ENCODE measurements at places on chromosomes 6 and 20.

DNA sequence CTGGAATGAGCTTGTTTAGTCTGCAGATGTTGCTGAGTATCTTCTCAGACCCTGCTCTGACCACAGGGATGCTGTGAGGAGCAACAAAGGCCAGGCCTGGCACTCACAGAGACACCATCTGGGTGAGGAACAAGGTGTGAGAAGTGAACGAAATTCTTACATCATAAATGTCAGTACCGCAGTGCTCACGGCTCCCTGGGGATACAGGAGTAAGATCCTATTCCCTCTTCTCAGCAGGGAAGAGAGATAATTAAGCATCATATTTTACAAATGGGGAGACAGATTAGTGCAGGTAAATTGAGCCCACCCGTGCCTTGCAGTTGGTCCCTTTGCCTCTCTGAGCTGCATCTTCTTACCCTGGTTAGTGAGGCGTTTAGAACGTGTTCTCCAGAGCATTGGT lies 106.2 kb downstream of the DTD1 start:
- DNase-seq: no peak

DNA sequence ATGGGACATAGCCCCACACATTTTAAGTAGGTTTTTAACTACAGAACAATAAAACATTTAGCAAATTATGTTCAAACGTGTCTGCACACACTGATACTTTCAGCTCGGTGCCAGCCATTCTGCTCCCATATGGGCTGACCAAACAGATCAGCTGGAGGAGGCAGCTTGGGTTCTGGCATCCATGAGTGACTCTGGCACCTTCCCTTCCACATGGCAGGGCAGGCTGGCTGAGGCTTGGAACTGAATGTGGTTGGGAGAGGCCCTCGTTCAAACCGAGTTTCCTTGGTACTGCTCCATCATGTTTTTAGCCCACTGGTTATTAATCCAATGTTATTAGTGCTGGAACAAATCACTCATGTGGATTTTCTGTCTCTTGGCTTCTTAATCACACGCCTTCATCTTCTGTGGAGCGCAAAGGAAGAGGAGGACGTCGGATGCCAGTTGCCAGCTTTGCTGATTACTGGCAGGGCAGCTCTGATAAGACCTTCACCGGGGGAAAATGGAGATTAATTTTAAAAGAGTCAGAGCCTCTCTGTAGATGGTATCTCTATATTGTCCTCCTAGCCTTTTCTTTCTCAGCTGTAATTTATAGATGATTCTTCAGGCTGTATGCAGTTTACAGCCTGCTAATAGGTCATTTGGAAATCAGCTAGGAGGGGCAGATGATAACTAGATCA lies 93.1 kb upstream of the TIAM2 start:
- no peak for DNase-seq

GRCh38 chr6:499617-500016 lies 108.1 kb downstream of the IRF4 start:
- no peak for DNase-seq

DNA sequence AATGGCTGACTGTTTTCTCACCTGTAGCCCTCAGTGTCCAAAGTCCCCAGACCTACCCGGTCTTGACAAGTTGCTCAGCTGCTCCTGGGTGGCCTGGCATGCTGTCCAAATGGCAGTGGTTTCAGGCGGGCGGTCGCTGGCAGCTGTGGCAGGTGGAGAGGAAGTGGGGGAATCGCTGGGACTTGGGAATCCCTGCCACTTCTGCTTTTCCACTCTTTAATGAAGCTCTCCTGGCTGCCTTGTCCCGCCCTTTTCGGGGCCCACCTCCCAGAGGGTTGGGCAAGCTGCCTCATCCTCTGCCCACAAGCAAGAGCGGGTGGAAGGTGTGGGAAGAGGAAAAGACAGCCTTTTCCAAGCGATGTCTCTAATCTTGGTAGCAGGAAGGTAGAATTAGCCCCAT lies at the start of gene OCSTAMP:
Gene OCSTAMP, minus strand, starts transcription at position 194 of the 400 bp plus-strand sequence. Its CDS starts 94 bp downstream, at position 100.
- no peak for DNase-seq

GRCh38 chr20:46523696-46524328 lies 10.5 kb upstream of the ZNF334 start:
- DNase-seq: peak; percentile 15

DNA sequence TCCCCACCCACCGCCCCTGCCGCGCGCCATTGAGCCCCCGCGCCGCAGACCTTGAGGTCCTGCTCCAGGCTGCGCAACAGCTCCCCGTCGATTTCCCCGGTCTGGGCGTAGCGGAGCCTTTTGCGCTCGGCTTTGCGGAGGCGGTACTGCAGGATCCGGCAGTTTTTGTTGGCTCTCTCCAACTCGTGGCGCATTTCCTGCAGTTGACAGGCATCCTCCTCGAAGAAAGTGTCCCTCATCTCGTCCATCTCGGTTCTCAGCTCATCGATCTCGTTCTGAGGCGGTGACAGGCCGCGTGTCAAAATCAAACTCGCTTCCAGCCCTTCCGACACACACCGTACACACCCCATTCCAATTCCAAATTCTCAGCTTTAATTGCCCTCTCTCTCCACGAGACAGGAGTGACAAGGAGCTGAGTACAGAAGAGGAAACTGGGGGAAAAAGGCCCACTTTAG lies 4.3 kb downstream of the MTCL3 start:
- DNase-seq: peak; percentile 37

DNA sequence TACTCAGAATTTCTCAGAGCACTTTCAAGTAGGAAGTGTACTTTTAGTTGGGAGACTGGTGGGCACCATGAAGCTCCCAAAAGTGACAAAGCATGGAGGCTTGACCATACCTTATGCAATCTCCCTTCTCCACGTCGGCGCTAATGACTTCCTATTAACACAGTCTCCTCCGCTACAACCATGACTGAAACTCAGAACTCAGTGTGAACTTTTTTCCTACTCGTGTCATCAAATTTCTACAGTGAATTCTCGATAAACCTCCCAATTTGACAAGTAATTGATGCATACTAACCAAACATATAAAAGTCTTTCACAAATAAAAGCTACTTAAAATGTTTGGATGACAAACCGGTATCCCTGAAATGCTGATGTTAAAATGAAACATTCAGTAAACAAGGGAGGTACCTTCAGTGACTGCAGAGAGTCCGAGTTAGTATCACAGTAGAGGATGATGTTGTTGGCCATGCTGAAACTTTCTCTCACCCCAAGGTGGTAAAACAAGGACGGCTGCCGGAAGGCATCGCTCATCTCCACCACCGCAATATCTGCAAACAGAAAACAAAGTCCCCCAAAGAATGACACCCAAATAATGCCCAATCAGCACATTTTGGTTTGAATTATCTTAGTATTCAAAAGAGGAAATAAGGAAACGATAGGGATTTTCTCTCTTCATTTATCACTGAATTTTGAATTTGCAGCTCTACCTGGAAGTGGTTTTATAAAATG lies 72.1 kb downstream of the MAP3K5 start:
- DNase-seq: no peak

DNA sequence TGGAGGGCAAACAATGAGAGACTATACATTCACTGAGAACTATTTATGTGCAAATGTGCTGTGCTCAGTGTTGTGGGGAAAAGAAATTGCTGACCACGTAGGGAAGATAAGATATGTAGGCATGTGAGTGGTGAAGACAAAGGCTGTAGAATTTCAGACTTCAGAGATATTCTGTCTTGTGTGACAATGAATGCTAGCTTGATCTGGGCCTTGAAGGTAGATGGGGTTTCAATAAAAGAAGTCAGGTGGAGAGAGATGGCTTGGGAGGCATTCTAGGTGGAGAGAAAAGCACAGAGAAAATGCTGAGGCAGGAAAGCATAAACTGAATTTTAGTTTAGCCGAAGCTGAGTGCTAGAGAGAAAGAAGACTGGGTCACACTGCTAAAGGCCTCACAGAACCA lies 56.8 kb upstream of the EEF1A1 start:
- DNase-seq: no peak

GRCh38 chr6:111777357-111777756 lies 95.9 kb downstream of the FYN start:
- DNase-seq: no peak

GRCh38 chr6:52482903-52483670 lies 62.9 kb downstream of the EFHC1 start:
- no peak for DNase-seq

GRCh38 chr6:111715321-111715720 lies 109.6 kb upstream of the TRAF3IP2 start:
- DNase-seq: no peak

GRCh38 chr6:13654496-13654895 lies 39.4 kb downstream of the NOL7 start:
- no peak for DNase-seq

DNA sequence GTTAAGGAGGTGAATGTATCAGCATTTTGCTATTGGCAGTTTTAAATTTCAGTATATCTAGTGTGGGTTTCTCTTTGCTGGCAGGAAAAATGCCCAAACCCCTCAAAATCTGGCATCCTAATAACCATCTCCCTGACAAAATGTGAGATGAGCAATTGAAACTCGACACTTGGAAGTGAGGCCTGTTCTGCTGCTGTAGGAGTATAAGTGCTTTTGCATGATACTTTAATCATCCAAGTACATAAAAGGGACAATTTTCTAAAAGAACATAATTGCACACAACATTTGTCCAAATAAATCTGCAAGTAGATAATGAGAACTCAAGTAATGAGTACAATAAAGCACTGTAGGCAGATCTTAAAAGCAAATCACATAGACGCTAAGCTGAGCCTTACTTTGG lies 36.5 kb downstream of the LAMP5 start:
- no peak for DNase-seq

DNA sequence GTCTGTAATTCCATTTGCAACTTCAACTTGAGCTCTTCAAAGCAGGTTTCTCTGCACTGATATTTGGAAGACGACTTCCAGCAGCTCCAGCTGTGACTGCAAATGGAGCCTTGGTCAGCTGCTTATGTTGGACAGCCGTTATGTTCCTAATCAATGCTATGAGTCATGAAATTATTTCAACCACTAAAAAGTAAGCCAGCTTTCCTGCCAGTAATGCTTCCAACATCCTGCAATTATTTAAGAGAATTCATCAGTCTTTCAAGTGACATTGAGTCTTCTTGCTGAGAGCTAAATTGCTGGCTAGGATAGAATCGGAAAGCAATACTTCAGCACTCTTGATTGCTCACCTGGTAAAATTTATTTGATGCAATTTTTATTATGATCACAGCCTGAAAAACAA lies 375.7 kb downstream of the MMUT start:
- peak; percentile 16 for DNase-seq

DNA sequence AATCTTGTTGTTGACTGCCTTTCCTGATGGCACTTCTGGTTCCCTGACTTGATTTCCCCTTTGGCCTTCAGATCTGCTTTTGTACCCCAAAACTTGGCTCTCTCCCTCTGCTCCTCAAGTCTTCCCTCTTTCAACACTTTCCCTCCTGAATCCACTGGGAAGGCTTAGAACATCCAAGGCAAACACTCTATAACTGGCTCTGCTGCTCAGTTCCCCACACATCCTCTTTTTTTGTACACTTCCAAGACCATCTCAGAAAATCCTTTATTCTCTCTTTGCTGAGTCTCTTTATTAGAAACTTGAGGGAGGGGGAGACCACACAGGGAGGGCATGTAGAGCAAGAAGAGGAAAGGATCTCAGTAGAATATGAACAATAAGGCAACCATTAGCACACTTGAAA lies 354.1 kb downstream of the KIF16B start:
- no peak for DNase-seq

DNA sequence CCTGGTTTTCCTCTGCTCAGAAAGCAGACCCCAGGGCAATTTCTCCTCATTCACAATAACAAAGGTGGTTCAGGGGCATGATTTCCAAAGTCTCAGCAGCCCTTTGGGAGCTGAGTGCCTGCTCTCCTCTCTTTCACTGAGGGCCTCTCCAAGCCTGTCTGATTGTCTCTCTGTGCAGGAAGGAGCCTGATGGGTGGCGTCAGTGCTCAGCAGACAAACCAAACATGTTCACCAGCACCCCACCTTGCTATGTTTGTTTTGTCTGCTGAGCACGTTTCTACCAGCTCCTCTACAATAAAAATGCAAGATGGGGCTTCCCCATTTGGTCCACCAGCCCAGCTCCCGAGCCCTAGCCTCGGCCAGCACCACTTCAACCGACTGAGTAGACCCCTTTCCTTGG lies 25.4 kb upstream of the TCP11 start:
- DNase-seq: no peak

- DNase-seq: no peak
Observed at GRCh38 chr20:37452236-37452635, 68.8 kb upstream of the NNAT start.

DNA sequence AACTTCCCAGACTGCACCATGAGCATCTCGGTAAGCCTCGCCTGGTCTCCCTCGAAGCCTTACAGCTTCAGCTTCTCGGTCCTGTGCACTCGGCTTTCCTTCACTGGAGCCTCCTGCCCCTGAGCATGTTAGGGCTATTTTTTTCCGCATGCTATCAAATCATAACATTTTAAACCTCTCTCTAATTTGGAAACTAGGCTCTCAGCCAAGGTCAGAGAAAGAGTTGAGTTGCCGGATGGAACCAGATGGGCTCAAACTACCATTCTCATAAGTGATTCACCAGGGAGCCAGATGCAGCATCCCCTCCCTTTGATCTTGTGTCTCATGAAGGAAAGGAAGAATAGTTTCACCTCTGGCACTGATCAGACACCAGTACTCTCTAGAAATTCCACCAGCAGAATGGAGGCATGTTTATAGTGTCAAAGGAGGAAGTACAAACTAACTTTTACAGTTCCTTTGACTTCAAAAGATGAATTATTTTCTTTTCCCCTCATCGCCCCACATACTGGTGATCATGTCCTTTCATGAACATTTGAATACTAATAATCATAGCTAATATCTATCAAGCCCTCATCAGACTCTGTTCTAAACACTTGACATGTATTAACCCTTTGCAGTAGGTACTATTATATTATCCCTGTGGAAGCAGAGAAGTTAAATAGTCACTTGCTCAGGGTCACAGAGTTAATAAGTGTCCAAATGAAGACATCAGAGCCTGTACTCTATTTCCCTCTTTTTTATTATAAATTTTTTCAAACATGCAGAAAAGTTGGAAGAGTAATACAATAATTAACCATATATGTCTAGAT lies 46.7 kb downstream of the MAP1LC3A start:
- peak; percentile 46 for DNase-seq

GRCh38 chr6:116596815-116597214 lies 19.5 kb upstream of the RSPH4A start:
- DNase-seq: no peak

GRCh38 chr6:67880939-67881705 lies 754.0 kb upstream of the ADGRB3 start:
- no peak for DNase-seq

DNA sequence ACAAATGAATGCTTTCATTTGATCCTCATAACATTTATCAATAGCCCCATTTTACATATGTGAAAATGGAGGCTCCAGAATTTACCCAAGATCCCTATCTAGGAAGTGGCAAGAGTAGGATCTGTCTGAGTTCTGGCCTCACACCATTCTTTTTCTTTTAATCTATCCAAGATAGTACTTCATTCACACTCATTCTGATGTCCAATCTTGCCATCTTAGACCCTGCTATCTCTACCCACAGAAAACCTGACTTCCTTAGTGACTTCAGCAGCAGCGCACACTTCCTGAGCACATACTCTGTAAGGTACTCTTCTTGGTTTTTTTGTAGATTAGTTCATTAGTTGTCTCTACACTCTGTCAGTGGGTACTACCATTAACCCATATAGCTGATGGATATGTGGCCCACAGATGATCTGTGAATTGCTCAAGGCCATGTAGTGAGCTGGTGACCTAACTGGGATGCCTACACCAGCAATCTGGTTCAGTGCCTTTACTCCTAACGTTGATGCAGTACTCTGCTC lies 36.3 kb downstream of the COX4I2 start:
- no peak for DNase-seq
